ENCODE measurements at places on chromosomes 4 and X. TPM values are rescaled to one million over a fixed set of nuclear protein-coding genes. Genes with fewer than 3 reads are reported as not detected.

GPR78 gene
- not detected for total RNA-seq

TRAM1L1 gene
- total RNA-seq = 3.2 TPM

CENPU gene
- 8.7 TPM for total RNA-seq

PRKX gene
- total RNA-seq = 12.2 TPM

OFD1 gene
- total RNA-seq = 46.6 TPM

SPANXB1 gene
- total RNA-seq = not detected

SMR3B gene
- not detected for total RNA-seq

TRIM75 gene
- total RNA-seq = not detected

RNF150 gene
- total RNA-seq = 57.4 TPM

CFI gene
- total RNA-seq = 3.2 TPM

DNA sequence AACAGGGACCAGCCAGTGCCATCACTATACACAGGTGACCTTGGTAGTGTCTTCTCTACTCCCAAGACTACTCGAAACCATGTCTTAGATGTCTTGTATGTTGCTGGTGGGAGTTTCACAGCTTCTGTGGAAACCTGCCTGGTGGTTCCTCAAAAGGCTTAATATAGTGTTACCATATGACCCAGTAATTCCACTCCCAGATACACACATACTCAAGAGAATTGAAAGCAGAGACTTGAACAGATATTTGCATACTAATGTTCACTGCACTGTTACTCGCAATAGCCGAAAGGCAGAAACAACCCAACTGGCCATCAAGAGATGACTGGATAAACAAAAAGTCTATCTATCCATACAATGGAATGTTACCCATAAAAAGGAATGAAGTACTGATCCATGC lies 3.1 kb downstream of the TFDP3 start:
- DNase-seq = no peak

GRCh38 chr4:20043991-20044390 lies 207.7 kb upstream of the SLIT2 start:
- DNase-seq = peak; percentile 29

- DNase-seq = no peak
Observed at GRCh38 chr4:142036795-142037583, 400.6 kb downstream of the IL15 start.

DNA sequence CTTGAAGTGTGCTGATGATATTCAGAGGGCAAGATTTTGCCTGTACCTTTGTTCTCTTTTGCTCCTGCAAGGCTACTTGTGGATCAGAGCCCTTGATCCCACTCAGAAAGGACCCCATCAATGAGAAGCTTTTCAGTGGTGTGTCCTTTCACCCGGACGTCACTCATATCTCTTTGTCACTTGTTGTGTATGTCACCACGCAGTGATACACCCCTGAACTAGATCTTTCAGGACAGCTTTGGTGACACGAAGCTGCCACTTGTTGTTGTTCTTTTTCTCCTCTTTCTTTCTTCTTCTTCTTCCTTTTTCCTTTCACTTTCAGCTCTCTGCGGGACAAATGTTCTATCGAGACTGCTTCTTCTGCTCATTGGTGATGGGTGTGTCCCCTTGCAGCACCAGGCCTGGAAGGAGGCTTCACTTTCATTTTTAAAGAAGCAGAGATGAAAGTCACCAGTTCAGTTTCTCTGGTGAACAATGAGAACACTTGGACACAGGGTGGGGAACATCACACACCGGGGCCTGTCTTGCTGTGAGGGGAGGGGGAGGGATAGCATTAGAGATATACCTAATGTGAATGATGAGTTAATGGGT lies 83.6 kb downstream of the NBDY start:
- peak; percentile 12 for DNase-seq

GRCh38 chrX:49192722-49193328 lies 6.7 kb upstream of the PRICKLE3 start:
- DNase-seq = peak; percentile 56

GRCh38 chrX:28278726-28279125 lies 297.5 kb upstream of the DCAF8L1 start:
- no peak for DNase-seq

- no peak for DNase-seq
Observed at GRCh38 chr4:96887857-96888256, 1048.0 kb downstream of the PDHA2 start.

DNA sequence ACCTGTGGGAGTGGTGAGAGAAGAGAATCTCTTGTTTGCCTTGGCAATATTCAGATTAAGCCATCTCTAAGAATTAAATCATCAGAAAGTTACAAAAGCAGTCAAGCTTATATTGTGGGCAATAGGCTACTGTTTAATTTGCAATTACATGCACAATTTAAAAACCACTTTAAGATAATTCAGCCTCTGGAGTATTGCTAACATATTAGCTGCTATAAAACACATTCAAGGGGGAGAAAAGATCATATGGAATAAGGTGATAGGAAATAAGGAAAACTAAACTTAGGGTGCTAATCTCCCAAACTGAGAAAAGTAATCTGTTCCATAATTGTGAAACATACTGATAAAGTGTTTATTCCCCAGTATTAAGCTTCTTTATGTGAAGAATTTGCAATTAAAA lies 103.9 kb downstream of the ARAP2 start:
- DNase-seq = no peak

- no peak for DNase-seq
Observed at GRCh38 chr4:25842229-25842845, 20.5 kb downstream of the SEL1L3 start.

GRCh38 chrX:151970661-151971060 lies 3.8 kb downstream of the GABRE start:
- no peak for DNase-seq

DNA sequence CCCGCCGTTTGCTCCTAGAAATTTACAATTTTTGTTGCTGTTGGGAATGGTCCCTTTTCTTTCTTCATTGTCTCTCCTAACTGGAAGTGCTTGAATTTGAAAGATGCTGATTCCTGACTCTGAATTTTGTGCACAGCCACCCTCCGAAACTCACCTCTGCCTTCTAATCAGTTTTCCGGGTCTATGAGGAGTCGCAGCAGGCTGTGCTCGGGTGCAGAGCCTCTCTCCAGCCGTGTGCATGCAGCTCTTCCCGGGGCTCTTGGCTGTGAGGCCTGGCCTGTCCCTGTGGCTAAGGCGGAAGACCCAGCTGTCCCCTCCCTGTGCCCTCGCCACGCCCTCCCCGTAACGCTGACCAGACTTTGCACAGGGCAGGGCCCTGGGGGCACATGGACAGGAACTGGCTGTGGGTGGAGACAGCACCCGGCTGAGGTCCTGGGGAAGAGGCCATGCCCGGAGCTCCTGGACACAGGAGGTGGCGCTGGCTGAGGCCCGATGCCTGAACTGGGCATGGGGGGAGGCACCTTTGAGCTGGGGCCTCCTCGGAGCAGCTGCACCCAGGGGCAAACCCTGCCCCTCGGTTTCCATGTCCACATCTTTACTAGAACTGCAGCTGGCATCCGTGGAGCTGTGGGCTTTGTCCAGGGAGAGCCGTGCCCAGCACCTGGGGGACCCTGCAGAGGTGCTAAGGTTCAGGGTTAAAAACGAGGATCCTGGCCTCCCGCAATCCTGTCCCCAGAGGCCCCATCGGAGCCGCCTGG lies 32.6 kb upstream of the SPON2 start:
- DNase-seq = no peak

- DNase-seq = no peak
Observed at GRCh38 chr4:109708990-109709389, 5.7 kb upstream of the CASP6 start.

- no peak for DNase-seq
Observed at GRCh38 chr4:79044141-79044659, 105.0 kb upstream of the PAQR3 start.

GRCh38 chr4:787561-787981 lies 38.4 kb downstream of the CPLX1 start:
- no peak for DNase-seq

- DNase-seq = no peak
Observed at GRCh38 chr4:180054291-180054690, 2188.9 kb upstream of the TENM3 start.

GRCh38 chr4:139115226-139115625 lies 61.8 kb downstream of the ELF2 start:
- no peak for DNase-seq
